Fibroblast of the aortic adventitia (primary cell): ENCODE measurements at places on chromosomes 7 and 10. TPM values are rescaled to one million over a fixed set of nuclear protein-coding genes. Genes with fewer than 3 reads are reported as not detected.

The LBX1 gene
- 0.08 TPM in 1 of 2 replicates, not detected in the other for total RNA-seq

The HABP2 gene
- total RNA-seq, result not detected in 2 replicates

The TRIM8 gene
- total RNA-seq, result 83.0 and 84.7 TPM in 2 replicates

The OR9A2 gene
- not detected in 2 replicates for total RNA-seq

The CYP2C9 gene
- total RNA-seq, result not detected in 2 replicates

The PANK1 gene
- total RNA-seq, result 5.2 and 7.2 TPM in 2 replicates

The RGR gene
- total RNA-seq, result not detected in 2 replicates

The ERVW-1 gene
- total RNA-seq, result not detected in 2 replicates

The OR2A12 gene
- total RNA-seq, result not detected in 2 replicates

GRCh38 chr7:149175150-149175549 is 20.2 kb upstream of the ZNF282 start:
- DNase-seq, result no peak

DNA sequence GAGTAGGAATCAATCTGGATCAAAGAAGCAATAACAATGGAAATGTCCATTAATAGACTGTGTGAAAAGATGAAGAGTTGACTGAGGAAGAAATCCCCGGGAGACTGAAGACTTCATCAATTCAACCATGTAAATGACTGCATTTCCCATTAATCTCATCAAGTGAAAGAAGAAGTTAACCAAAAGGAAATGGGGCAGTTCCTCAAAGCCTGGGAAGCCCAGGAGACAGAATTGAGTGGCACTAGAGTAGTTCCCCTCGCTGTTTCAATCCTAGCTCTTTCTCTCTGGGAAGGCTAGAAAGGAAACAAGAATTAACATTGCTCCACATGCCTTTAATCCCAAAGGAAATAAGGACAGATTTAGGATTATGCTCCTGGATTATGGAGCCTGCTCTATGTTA is 4.8 kb upstream of the OR6V1 start:
- no peak for DNase-seq

GRCh38 chr10:70500368-70500767 is 21.8 kb downstream of the PALD1 start:
- DNase-seq, result no peak

DNA sequence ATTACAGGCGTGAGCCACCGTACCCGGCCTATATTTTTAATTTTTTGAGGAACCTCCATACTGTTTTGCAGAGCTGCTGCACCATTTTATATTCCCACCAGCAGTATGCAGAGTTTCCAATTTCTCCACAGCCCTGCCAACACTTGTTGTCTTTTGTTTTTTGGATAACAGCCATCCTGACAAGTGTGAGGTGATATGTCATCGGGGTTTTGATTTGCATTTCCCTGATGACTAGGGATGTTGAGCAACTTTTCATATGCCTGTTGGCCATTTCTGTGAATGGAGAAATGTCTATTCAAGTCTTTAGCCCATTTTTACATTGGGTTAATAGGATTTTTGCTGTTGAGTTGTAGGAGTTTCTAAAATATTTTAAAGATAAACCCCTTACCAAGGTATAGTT is 22.2 kb downstream of the ENTPD7 start:
- DNase-seq, result peak; percentile 86

GRCh38 chr7:8511855-8512254 is 78.4 kb downstream of the NXPH1 start:
- DNase-seq, result no peak

GRCh38 chr10:49360271-49361177 is 35.4 kb downstream of the DRGX start:
- DNase-seq, result no peak

GRCh38 chr7:2243458-2243857 is 1.4 kb downstream of the NUDT1 start:
- DNase-seq, result no peak

GRCh38 chr7:142280263-142280662 is 22.4 kb upstream of the PRSS58 start:
- DNase-seq, result no peak

DNA sequence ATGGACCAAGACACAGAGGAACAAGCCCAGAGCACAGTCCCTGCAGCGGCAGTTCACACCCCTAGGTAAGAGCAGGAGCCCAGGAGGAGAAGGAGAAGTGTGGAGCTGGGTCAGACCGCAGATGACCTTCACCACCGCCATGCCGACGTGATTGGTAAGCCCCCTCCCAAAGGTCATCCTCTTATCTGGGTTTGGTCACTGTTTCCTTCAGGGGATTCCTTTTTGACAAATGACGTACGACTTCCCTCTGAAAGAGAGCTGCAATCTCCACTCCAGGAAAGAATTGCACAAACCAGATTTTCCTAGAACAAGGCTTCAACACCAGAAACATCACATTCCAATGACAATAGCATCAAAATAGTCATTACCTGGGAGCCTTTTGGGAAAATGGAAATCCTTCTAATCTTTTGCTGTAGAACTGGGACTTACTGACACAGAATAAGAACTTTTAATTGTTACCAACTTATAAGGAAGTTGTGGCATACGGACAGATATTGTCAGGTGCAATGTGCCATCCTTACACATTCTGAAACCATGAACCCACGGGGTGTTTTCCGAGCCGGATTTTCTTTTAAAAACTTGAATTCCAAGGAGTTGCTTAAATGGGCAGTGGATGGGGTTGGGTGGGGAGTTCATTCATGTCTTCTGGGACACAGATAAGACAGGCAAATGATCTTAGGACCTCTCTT is 20.8 kb upstream of the ADAM12 start:
- DNase-seq, result peak; percentile 53

DNA sequence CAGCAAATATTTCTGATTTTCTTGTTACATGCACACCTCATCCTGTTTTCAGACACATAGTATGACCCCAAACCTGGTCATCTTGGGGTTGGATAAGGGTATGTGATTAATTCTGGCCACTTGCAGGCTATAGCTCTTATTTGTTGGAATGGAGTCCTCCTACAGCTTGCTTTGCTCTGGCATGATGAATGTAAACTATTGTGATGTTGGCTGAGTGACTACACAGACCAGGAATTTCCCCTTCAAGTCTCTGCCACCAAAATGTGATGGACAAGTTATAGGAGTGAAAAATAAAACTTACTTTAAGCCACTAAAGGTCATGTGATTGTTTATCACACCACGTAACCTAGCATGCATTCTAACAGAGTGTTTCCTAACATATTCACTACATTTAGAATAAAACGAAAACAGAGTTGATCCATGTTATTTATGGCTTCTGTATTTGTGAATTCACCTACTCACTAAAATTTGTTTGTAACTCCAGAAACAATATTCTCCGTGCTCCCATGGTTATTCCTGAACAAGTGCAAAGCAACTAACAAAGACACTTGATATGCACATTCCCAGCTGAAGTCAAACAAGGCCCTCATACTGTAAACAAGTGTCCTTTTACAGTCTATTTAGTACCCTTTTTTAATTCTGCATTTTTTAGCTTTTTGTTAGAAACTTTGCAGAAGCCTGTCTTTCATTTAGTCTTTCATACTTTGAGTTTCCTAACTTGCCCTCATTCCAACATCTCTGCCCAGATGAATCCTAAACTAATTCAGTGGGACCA is 599.2 kb upstream of the PCDH15 start:
- DNase-seq, result no peak

DNA sequence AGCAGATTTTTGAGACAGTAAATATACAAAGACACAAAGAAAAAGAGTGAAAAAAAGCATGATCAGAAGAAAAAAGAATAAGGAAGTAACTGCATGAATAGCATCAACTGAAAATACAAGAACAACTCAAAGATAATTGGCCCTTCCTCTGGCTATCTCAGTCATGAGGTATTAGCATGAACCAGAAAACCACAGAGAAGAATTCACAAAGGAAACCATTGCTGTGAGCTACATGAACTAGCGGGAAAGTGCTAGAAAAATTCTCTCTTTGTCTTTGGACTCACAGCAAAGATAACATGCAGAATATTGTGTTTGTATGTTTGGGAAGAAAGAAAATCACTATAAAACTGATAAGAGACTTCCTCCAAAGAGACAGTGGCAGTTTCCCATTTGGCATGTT is 82.9 kb downstream of the SORCS1 start:
- DNase-seq, result no peak

DNA sequence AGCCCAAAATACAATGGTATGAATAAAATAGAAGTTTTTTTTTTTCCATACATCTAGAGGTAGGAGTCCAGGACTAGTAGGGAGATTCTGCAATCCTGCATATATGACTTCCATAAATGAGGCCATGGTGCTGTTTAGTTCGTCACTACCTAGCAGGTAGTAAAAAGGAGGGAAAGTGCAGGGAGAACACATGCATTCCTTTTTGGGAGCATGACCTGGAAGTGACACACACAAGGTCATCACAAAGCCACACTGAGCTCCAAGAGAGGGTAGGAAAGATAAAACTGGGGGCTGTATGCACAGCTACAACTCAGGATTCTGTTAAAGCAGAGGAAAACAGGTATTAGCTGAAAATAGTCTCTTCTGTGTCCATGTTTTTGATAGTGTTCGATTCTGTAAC is 2.2 kb downstream of the CROT start:
- no peak for DNase-seq

DNA sequence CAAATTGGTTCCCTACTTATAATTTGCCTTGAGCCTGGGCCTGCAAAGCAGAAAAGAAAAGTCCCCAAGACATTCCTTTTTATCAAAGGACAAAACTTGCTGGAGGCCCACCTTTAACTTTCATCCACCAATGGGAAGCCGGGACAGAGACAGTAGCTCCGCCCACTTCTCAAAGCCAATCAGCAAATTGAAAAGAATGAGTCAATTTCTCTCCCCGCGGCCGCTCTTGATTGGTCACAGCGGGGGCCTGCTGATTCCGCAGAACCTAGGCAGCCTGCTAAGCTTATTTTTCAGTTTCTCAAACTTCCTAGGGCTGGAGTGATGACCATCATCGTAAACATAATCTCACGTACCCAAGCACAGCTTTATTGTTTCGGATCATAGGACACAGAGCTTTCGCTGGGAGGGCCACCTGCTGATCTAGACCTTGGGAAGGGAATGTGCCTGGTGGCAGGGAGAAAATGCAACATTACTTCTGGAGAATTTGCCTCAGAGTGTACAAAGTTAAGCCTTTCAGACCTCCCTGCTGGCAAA is at the start of gene SLC13A4:
Gene SLC13A4 (minus strand): TSS at position 51 of the 534 bp plus-strand sequence. CDS start 690 bp downstream, outside the sequence.
- DNase-seq, result no peak

GRCh38 chr7:18177815-18178660 is 150.4 kb upstream of the PRPS1L1 start:
- DNase-seq, result peak; percentile 64

DNA sequence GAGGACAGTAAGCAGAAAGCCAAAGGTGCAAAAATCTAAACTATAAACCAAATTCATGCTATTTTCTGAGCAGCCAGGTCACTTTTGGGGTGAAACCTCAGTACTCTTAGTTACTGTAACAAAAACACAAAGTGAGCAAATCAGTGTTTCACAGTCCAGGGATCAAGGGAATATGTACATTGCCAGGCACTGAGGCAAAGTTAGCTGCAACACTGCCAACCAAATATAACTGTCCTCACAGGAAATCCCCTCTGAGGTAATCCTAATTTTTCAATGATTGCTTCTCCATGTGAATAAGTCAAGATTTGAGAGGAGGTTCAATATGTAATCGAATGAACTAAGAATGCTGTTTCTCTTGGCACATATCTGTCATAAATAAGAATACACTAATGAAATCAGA is 229.7 kb downstream of the TSPAN12 start:
- DNase-seq, result peak; percentile 4

- peak; percentile 37 for DNase-seq
Measured at GRCh38 chr10:75379212-75379724, 22.3 kb downstream of the ZNF503 start.

- DNase-seq, result peak; percentile 73
Measured at GRCh38 chr10:89502549-89502948, 32.8 kb downstream of the SLC16A12 start.

GRCh38 chr10:87816163-87816897 is 1.7 kb downstream of the ATAD1 start:
- peak; percentile 4 for DNase-seq

DNA sequence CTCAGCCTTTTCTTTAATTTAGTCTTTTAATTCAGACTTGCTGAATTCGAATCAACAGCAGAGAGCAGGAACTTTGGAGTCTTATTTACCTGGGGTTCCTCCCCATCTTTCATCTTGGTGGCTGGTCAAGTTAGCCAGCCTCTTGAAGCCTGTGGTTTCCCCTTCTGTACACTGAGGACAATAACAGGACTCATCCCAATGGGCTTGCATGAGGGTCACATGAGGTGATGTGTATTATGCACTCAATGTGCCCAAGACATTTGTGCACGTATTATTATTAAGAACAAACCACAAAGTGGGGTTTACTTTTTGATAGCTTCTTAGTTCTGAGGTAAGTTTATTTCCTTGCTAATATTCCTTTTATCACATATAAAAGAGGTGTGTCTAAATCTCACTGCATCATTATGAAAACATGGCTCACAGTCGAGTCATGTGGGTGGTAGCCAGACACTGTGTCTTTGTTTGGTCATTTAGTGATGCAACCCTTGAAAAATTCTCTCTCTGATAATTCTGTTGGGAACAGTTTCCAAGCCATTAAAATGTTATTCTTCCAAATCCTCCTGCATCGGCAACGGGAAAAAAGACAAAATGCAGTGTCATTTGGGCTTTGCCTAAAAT is 86.5 kb upstream of the GRB10 start:
- peak; percentile 95 for DNase-seq

DNA sequence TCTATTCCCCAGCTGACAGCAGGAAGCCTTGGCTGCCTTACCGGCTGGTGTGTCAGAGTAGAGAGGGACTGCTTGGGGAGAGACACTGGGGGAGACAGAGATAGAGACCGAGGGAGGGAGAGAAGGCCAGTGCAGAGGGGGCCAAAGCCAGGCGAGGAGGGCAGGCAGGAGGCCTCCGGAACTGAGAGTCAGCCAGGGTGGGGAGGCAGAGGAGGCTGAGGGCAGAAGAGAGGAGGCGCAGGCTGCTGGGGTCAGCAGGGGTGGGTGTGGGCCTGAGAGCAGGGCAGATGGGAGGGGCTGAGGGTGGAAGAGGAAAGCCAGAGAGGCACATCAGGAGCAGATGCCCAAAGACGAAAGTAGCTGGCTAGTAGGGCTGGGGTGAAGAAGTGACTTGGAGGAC is 57.2 kb upstream of the PAX2 start:
- no peak for DNase-seq

- no peak for DNase-seq
Measured at GRCh38 chr10:117830787-117831212, 215.9 kb downstream of the RAB11FIP2 start.

GRCh38 chr7:78019447-78020135 is 221.0 kb downstream of the PHTF2 start:
- peak; percentile 78 for DNase-seq
